Neural progenitor cell (in vitro differentiated cells): ENCODE measurements at places on chromosomes 11 and 22. TPM values are rescaled to one million over a fixed set of nuclear protein-coding genes. Genes with fewer than 3 reads are reported as not detected.

DNA sequence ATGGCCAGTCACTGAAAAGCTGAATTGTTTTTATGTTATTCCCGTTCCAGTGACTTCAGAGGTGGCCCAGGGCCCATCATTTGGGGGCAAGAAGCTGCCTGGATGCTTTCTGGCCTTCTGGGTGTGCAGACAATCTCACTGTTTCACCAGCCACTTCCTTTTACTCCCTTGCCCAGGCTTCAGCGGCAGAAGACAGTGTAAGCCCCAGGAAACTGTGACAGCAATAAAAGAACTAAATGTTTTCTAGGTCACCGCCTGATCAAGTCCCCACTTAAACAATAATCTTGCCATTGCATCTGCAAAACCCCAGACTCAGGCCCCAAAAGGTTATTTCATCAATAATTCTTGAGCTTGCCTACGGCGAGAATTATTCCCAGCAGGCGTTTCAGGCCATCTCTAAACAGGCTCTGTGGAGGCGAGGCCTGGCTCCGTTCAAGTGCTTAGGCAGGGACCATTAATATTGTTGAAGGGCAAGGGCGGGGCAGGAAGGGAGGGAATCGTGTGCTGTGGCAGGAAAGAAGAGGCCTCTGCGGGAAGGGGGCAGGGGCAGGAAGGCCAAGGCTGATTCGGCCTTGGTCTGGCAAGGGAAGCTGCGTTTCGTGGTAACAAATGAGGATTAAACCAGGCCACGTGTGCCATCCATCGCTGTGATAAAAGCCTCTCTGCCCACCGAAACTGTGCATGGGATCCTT lies 252.3 kb downstream of the KIRREL3 start:
- no peaks in the 10 kb centered on the region for H3K36me3 ChIP-seq
- H3K27me3 ChIP-seq = no peaks in the 10 kb centered on the region
- H3K27ac ChIP-seq = no peak overlapping the region
- no peak overlapping the region for H3K4me3 ChIP-seq

GRCh38 chr11:111086058-111086457 lies 159.5 kb upstream of the POU2AF2 start:
- no peaks in the 10 kb centered on the region for H3K36me3 ChIP-seq
- H3K27me3 ChIP-seq = no peaks in the 10 kb centered on the region
- DNase-seq = peak; percentile 49
- H3K4me3 ChIP-seq = no peak overlapping the region
- H3K4me1 ChIP-seq = peaks cover 4% of the 10 kb centered on the region

- H3K27me3 ChIP-seq = peaks cover 39% of the 10 kb centered on the region
- no peaks in the 10 kb centered on the region for H3K36me3 ChIP-seq
- no peak overlapping the region for H3K4me3 ChIP-seq
Measured at GRCh38 chr11:69916806-69917387, 97.7 kb upstream of the FGF3 start.

DNA sequence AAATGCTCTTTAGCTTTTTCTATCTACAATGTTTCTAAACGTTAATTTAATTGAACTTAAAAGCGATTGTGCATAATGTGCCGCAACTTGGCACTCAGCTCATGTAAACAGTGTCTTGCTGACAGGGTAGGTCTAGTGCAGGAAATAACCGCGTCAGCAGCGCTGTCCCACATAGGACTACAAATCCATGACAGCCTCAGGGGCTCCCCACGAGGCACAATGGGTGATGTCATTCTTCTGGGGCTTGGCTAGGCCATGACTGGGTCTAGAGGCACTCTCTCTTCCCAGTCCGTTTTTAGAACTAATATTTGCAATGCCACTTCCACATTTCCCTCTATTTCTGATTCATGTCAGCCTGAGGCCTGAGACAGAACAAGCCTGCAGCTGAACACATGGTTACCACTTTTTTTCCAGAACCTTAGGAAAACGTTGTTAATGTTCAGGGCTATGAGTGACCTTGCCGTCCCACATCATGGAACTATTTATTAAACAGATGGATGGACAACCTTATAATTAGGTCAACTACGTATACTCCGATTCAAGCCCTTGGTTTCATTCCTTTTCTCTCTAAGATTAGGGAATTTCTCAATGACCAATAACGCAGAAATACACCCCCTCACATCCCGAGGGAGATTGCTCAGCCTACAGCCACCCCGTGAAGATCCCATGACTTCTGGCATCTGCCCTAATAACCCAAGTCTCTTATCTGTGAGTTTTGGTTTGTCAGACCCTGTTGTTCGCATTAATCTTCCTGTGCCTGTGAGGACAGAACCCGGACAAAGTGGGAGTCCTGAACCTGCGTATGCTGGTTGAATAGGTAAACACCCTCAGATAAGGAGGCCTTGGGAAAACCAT lies 19.4 kb upstream of the SNX32 start:
- H3K27me3 ChIP-seq = peaks cover 16% of the 10 kb centered on the region
- no peaks in the 10 kb centered on the region for H3K4me1 ChIP-seq
- no peak overlapping the region for H3K27ac ChIP-seq
- no peak for DNase-seq

- no peaks in the 10 kb centered on the region for H3K36me3 ChIP-seq
- H3K4me1 ChIP-seq = peaks cover 26% of the 10 kb centered on the region
- peak within 1 kb of the TSS; percentile 17 for H3K4me3 ChIP-seq
- peak; percentile 78 for DNase-seq
Measured at GRCh38 chr22:39994566-39995392, at the start of gene FAM83F. Gene FAM83F, plus strand, starts transcription at chr22:39994954. Its CDS starts 89 bp downstream, at chr22:39995043.

DNA sequence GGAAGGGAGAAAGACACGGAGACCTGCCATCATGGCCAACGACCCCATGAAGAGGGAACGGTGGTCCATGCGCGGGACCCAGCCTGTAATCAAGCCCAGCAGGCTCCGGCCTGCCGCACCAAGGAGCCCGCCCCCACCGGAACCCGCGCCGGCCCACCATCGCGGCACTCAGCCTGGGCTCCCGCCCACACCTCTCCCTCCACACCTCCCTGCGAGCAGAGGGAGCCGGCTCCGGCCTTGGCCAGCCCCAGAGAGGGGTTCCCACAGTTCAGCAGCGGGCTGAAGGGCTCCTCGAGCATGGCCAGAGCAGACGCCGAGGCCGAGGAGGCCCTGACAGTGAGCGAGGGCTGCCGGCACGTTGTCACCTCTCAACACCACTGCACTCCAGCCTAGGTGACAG lies 1302.8 kb upstream of the CNTN5 start:
- no peak overlapping the region for H3K27ac ChIP-seq
- H3K36me3 ChIP-seq = no peaks in the 10 kb centered on the region
- no peaks in the 10 kb centered on the region for H3K4me1 ChIP-seq
- no peak for DNase-seq
- no peaks in the 10 kb centered on the region for H3K27me3 ChIP-seq

GRCh38 chr11:44602891-44603310 lies 37.4 kb downstream of the CD82 start:
- DNase-seq = no peak
- no peaks in the 10 kb centered on the region for H3K36me3 ChIP-seq
- no peaks in the 10 kb centered on the region for H3K27me3 ChIP-seq
- H3K4me3 ChIP-seq = no peak overlapping the region

GRCh38 chr22:36934418-36935312 lies 21.2 kb downstream of the CSF2RB start:
- H3K36me3 ChIP-seq = no peaks in the 10 kb centered on the region
- no peak overlapping the region for H3K27ac ChIP-seq
- DNase-seq = no peak
- no peaks in the 10 kb centered on the region for H3K27me3 ChIP-seq

GRCh38 chr22:43128116-43128515 lies 15.1 kb downstream of the MCAT start:
- no peak overlapping the region for H3K27ac ChIP-seq
- H3K27me3 ChIP-seq = no peaks in the 10 kb centered on the region
- DNase-seq = no peak
- H3K4me3 ChIP-seq = no peak overlapping the region

- no peaks in the 10 kb centered on the region for H3K36me3 ChIP-seq
- DNase-seq = peak; percentile 3
- H3K27ac ChIP-seq = no peak overlapping the region
- no peaks in the 10 kb centered on the region for H3K27me3 ChIP-seq
- no peak overlapping the region for H3K4me3 ChIP-seq
Measured at GRCh38 chr11:22703040-22703439, 36.6 kb downstream of the GAS2 start.

DNA sequence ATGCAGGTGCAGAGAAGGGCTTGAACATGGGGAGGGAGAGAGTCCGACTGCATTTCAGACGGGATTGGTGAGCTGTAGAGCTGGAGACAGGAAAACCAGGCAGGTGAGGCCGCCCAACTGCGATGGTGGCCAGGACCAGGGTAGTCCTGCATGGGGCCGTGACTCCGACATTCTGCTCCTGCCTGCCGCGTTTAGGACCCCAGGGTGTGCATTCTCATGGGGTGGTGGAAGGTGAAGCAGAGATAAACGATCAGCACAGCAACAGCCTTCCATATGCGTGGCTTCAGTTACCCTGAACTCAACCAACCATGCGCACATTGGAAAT lies 29.3 kb downstream of the SHANK2 start:
- no peak overlapping the region for H3K27ac ChIP-seq
- H3K4me1 ChIP-seq = peaks cover 2% of the 10 kb centered on the region
- no peaks in the 10 kb centered on the region for H3K27me3 ChIP-seq
- DNase-seq = no peak
- no peak overlapping the region for H3K4me3 ChIP-seq
- no peaks in the 10 kb centered on the region for H3K36me3 ChIP-seq

- H3K27me3 ChIP-seq = no peaks in the 10 kb centered on the region
- H3K4me3 ChIP-seq = no peak overlapping the region
- H3K36me3 ChIP-seq = no peaks in the 10 kb centered on the region
- H3K4me1 ChIP-seq = peaks cover 6% of the 10 kb centered on the region
Measured at GRCh38 chr11:3022300-3022967, 30.3 kb upstream of the NAP1L4 start.

GRCh38 chr11:134261626-134262488 lies 8.5 kb downstream of the ACAD8 start:
- no peaks in the 10 kb centered on the region for H3K4me1 ChIP-seq
- H3K4me3 ChIP-seq = no peak overlapping the region
- no peaks in the 10 kb centered on the region for H3K36me3 ChIP-seq

- H3K27ac ChIP-seq = peak overlapping the region; percentile 13
- H3K27me3 ChIP-seq = no peaks in the 10 kb centered on the region
- peak; percentile 43 for DNase-seq
- no peaks in the 10 kb centered on the region for H3K36me3 ChIP-seq
- no peak overlapping the region for H3K4me3 ChIP-seq
- peaks cover 38% of the 10 kb centered on the region for H3K4me1 ChIP-seq
Measured at GRCh38 chr11:115409116-115409670, 95.0 kb downstream of the CADM1 start.

SAC3D1 gene
- total RNA-seq = 3.0 and 13.2 TPM in 2 replicates

- H3K27ac ChIP-seq = no peak overlapping the region
- H3K27me3 ChIP-seq = peaks cover 23% of the 10 kb centered on the region
- peaks cover 19% of the 10 kb centered on the region for H3K4me1 ChIP-seq
Measured at GRCh38 chr11:124898263-124898680, 607 bp upstream of the ROBO4 start.

LRRC56 gene
- 0.45 and 1.4 TPM in 2 replicates for total RNA-seq

DNA sequence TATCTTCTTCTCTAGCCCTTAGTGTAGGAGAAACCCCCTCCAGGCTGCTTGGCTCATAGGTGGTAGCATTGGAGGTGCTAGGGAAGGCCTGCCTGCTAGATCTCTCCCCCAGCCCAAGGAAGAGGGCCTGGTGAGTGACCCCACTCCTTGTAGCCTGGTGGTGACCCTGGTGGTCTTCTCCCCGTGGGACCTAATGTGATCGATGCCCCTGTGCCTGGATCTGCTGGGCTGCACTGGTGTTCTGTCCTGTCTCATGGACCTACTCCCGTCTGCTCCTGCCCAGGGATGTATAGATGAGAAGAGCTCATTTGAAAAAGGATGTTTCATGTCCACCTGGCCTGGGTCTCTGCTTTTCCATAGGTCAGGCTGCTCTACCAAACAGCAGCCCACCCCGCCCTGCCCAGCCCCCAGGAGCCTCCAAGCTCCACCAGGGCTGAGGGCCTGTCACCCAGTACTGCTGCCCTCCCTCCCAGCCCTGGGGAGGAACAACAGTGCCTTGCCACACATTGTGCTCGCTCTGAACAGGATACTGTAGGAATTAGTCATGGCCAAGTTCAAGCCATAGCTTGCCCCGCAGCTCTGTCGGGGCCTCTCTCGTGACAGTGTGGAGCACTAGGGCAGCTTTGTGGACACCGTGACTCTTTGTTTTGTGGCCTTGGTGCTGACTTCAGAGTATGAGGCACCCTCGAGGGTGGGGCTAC lies 19.7 kb downstream of the SLC37A2 start:
- H3K27ac ChIP-seq = no peak overlapping the region
- no peak for DNase-seq
- no peaks in the 10 kb centered on the region for H3K36me3 ChIP-seq
- peaks cover 4% of the 10 kb centered on the region for H3K4me1 ChIP-seq

DNA sequence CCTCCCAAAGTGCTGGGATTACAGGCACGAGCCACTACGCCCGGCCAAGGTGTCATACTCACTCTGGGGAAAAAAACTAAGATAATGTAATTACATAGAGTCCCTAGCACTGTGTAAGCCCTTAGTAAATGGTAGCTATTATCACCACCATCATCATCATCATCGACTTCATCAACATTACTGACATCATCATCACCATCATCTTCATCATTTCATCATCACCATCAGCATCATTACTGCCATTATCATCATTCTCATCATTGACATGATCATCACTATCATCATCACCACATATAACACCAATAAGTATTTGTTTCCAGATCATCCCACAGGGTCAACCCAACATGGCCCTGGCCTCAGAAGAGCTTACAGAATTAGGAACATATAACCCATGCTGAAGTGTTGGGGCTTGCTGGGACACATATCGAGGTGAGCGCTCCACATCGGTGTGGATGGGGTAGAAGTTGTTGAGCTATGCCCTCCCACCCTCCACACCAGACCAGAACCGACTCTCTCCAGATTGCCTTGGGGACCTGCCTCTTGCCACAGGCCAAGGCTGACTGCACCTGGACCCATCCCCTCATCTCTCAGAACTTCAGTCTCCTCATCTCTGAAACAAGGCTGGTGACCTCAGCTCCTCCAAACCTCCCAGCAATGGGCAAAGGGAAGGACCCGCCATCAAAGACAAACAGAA lies 14.7 kb upstream of the CD5 start:
- no peaks in the 10 kb centered on the region for H3K36me3 ChIP-seq
- H3K27ac ChIP-seq = no peak overlapping the region
- no peak for DNase-seq

GRCh38 chr11:116219171-116219635 lies 553.6 kb downstream of the BUD13 start:
- H3K36me3 ChIP-seq = no peaks in the 10 kb centered on the region
- no peak overlapping the region for H3K4me3 ChIP-seq
- DNase-seq = no peak
- H3K27me3 ChIP-seq = no peaks in the 10 kb centered on the region
- H3K27ac ChIP-seq = no peak overlapping the region
- H3K4me1 ChIP-seq = no peaks in the 10 kb centered on the region

- DNase-seq = no peak
- H3K4me3 ChIP-seq = no peak overlapping the region
- no peaks in the 10 kb centered on the region for H3K36me3 ChIP-seq
- no peak overlapping the region for H3K27ac ChIP-seq
Measured at GRCh38 chr22:28869736-28870135, 13.6 kb upstream of the ZNRF3 start.
